Right renal pelvis (tissue), 4 donors: ENCODE measurements at places on chromosomes 16 and 17.
A peak's percentile ranks its signal among the peaks of the same experiment; 100 is the strongest.

DNA sequence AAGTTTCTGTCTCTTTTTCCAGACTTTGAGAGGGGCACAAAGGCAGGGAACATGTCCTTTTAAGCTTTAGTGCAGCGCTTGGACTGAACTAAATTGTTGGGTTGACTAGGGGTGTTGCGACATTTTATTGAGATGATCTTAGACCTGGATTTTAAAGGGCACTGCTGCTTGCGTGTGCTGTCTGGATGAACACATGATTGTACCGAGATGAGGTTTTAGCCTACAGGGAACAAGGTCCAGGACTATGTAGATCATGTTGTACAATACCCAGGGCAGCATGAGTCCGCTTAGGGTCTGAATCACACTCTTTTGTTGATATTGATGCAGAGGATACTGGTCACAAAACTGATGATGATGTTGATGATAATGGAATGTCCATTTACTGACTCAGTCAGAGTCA is 5.2 kb upstream of the RGS9 start:
- no peak for DNase-seq

DNA sequence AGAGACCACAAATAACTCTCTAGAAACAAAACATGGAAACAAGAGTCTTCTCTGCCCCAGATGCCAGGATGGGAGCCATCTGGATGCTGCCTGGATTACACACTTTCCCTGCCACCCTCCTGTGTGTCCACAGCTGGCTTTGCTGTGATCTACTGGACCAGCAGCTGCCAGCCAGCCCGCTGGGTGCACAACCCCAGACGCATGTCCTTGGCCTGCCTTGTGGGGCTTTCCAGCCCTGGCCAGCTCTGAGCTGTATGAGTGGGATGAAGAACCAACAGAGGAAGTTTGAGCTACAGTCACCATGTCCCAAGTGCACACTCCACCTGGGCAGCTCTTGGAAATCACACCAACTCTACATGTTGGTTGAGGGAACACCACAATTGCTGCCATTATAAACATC is 57.0 kb upstream of the TNRC6C start:
- no peak for DNase-seq

- DNase-seq, result no peak
Observed at GRCh38 chr17:82952019-82952418, 112.2 kb upstream of the ZNF750 start.

DNA sequence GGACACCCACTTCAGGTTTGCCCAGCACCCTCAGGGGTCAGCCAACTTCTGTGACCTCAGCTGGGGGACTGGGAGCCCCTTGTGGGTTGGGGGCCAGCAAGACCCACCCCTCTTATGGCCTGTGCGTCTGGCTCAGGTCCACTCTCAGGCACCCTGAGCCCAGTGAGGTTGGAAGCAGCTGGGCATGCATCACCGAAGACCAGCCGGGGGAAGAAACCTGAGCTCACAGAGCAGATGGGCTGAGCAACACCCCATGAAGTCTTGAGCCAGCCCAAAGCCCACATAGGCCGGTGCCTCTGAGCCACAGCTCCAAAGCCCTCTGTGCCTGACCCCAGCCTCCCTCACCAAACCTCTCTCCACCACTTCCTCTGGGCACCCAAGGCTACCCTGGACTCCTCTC is 166.7 kb downstream of the RBFOX3 start:
- no peak for DNase-seq

GRCh38 chr17:30117675-30118081 is 1.1 kb downstream of the NSRP1 start:
- no peak for DNase-seq

- no peak for DNase-seq
Observed at GRCh38 chr17:39576187-39576586, 31.5 kb downstream of the NEUROD2 start.

GRCh38 chr17:52181782-52182181 is 23.3 kb upstream of the CA10 start:
- DNase-seq, result no peak

- DNase-seq, result no peak
Observed at GRCh38 chr17:38455288-38455915, 27.1 kb downstream of the ARHGAP23 start.

DNA sequence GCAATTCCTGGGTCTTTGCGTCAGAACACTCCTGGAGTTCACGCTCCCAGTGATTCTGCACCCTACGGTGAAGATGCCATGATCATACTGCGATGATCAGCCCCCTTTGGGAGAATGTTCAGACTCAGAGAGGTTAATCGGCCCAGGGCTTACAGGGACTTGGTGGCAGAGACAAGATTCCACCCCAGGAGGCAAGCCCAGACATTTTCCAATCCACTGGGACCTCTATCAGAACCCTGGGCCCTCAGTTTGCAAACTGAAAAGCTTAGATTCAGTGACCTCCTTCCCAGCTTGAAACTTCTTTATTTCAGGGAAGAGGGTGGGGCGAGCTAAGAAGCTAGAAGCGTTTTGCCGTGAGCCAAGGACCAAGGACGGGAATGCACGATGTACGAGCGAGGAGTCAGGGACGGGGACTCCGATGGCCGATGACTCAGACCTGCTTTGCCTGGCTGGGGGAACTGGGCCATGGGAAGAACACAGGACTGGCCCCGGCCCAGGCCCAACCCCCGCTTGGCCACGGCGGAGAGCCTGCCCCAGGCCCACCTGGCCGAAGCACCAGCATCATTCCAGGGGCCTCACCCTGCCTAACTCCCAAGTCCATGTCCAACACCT is 34.7 kb downstream of the SOCS3 start:
- no peak for DNase-seq

DNA sequence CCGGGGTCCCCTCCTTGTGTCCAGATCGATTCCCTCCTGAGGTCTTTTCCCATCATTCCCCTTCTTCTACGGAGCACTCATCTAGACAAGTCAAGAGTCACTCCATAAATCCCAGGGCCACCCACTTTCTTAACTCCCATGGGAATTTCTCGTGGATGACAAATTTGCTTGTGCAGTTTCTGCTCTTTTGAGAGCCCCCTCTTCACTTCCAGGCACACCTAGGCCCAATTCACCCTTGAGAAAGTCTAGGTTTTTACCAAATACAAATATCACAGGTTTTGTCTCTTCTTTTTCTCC is 522 bp upstream of the POLDIP2 start:
- DNase-seq, result no peak

DNA sequence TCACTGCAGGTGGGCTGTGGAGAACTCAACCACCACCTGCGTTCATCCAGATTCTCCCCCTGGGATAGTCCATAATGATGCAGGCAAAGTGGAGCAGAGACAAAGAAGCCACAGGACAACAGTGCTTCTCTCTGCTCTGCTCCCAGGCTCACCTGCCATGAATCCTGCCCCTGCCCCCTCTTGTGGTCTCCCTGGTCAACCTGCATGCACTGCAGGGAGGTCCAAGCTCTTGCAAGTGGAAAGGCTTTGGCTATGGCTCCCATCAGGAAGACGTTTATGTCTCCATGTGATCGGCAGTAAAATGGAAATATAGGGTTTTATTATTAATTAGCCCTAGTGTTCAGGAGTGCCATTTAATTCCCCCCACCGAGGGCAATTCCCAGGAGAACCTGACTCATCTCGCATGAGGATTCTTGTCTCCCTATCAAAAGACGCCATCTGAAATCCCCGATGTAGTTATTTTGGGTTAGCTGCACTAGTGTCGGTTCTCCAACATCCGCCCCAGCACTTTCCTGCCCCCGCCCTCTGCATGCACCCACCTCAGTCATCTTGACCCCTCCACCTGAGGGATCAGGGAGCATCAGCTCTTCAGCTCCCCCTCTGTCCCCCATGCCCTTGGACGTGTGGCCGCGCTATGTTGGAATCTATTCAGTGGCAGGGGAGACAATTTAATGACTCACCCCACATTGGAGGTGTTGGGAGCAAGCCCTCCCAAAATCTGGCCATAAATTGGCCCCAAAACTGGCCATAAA is 91.8 kb downstream of the KCNJ12 start:
- DNase-seq, result no peak

GRCh38 chr16:24694931-24695330 is 34.5 kb upstream of the TNRC6A start:
- no peak for DNase-seq

- no peak for DNase-seq
Observed at GRCh38 chr17:11458279-11458678, 140.0 kb upstream of the DNAH9 start.

DNA sequence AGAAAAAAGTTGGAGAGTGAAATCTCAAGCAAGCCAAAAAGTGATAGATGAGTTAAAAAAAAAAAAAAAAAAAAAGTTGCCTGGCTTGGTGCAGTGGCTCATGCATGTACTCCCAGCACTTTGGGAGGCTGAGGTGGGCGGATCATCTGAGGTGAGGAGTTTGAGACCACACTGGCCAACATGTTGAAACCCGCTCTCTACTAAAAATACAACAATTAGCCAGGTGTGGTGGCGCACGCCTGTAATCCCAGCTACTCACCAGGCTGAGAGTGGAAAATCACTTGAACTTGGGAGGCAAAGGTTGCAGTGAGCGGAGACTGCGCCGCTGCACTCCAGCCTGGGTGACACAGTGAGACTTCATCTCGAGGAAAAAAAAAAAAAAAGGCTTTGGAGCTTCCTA is 668.8 kb downstream of the WWOX start:
- no peak for DNase-seq

DNA sequence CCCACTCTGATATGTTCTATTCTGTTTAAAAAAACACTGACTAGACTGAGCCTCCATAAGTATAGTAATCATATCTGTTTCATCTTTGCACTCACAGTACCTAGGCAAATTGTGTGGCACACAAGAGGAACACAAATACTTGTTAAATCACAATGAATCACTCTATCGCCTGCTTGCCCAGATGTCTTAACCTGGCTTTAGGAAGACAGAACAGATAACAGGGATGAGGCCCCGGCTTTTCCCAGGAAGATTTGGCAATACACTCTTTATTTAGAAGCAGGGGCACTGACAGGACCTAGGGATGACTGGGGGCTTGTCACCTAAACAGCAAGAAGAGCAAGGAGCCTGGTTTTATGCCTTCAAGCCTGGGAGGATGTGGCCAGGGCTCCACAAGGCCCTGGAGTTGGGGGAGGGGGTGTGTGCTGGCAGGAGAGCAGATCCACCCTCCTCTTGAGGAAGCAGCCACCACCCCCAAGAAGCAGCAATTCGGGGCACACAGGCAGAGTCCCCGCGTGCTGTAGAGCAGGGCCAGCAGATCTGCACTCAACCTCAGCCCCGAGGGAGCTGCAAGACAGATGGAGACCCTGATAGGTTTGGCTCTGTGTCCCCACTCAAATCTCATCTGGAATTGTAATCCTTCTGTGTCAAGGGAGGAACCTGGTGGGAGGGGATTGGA is 41.0 kb upstream of the KSR1 start:
- no peak for DNase-seq

GRCh38 chr16:80123189-80123588 is 417.6 kb upstream of the DYNLRB2 start:
- no peak for DNase-seq

GRCh38 chr17:79400989-79401703 is 209.7 kb downstream of the RBFOX3 start:
- DNase-seq, result peak; percentile 68

DNA sequence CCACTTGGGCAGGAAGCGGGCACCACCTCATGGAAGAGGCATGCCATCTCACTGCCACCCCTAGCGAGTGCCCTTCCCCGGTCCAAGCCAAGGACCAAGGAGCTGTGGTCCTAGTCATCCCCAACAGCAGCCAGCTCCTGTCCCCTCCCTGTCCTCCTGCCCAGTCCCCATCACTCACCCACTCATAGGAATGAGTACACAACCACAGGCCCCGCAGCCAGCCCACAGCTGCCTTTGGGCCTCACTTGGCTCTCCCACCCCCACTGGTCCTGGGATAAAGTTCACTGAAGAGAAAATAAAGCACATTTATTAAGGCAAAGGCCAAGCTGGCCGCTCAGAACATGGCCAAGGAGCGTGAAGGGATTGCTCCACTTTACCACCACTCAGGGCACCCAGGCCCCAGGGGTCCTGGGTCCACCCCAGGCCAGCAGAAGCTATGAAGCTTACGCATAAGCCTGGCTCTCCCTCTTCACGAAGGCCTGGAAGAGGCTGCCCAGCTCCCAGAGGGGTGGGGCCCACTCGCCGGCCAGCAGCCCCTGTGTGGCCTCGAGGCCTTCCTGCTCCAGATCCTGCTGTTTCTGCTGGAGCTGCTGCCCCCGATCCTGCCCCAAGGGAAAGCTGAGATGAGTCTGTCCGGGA is 3.6 kb downstream of the SCRN2 start:
- DNase-seq, result no peak

GRCh38 chr17:69048634-69049033 is 12.1 kb downstream of the ABCA9 start:
- DNase-seq, result no peak

- DNase-seq, result no peak
Observed at GRCh38 chr17:65814418-65814817, 253.0 kb upstream of the AXIN2 start.

DNA sequence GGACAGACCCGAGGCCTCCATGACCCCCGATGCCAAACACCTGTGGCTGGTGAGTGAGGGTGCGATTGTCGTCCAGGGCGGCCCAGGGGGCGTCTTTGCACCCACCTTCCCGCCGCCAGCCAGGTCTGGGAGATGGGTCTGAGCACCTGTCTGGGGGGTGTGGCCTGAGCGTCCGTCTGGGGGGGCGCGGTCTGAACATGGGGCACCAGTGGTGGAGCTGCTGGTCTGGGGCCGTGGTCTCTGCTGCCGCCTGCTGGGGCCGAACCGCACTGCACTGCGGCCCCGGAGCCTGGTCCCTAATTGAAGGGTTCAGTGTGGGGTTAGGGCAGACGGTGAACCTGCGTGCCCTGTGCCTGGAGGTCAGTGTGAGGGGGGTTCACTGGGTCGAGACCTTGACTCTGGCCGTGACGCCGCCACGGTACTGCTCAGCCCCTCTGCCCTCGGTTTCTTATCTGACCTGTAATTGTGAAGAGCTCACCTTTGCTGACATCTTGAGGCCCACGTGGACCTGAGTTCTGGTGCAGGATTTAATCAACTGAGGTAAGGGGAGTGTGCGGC is 12.6 kb upstream of the TCF25 start:
- DNase-seq, result no peak

GRCh38 chr17:71975331-71975801 is 145.5 kb upstream of the SOX9 start:
- peak; percentile 13 for DNase-seq

GRCh38 chr16:11051879-11052808 is 107.8 kb downstream of the CLEC16A start:
- DNase-seq, result no peak

DNA sequence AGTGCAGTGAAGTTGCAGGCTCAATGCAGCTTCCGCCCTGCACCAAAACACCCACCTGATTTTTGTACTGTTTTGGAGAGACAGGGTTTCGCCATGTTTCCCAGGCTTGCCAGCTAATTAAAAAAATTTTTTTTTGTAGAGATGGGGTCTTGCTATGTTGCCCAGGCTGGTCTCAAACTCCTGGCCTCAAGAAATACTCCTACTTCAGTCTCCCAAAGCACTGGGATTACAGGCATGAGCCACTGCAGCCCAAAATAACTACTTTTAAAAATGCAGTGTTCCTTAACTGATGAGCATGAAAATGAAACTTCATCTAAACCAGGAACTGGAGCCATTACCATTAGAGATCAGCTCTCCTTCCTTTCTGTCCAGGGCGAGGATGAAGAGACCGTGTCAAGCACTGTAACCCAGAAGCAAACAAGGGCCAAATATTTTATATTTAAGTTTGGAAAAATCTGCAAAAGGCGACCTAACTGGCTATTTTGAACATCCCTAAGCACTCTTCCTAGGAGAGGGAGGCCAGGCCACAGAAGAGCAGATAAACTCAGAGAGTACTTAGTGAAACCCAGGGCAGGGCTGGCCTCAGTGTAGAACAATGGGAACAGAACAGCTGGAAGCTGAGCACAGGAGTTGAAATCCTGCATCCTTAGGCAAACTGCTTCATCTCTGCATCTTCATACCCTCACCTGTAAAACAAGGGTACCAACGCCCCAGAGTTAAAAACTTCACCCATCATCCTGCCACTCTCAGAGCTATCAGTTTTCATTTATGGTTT is 24.0 kb downstream of the CREBBP start:
- no peak for DNase-seq
